ENCODE measurements at places on chromosomes 11 and 22.

GRCh38 chr11:2912498-2912897 is 16.7 kb downstream of the PHLDA2 start:
- no peak for DNase-seq

GRCh38 chr22:33492210-33492651 is 428.0 kb downstream of the LARGE1 start:
- DNase-seq, result peak; percentile 3

DNA sequence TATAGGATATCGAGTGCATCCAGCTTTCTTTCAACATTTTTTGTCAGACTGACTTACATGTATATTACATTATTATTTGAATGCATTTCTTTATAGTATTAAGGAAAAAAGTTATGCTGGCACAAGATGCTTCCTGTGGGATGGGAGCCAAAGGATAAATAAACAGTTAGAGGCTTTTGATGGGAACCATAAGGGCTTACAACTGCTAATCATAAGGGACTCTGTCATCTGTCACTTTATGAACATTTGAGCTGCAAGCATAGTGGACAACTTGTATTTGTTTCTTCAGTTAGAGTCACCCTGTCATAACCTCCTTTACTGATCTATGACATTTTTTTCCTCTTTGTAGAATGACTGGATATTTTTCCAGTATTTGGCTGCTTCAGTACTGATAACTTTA is 132.4 kb upstream of the CHORDC1 start:
- DNase-seq, result no peak

- DNase-seq, result no peak
Measured at GRCh38 chr22:46678785-46679700, 58.9 kb downstream of the GRAMD4 start.

- no peak for DNase-seq
Measured at GRCh38 chr22:38864361-38865191, 7.4 kb downstream of the CBX6 start.

DNA sequence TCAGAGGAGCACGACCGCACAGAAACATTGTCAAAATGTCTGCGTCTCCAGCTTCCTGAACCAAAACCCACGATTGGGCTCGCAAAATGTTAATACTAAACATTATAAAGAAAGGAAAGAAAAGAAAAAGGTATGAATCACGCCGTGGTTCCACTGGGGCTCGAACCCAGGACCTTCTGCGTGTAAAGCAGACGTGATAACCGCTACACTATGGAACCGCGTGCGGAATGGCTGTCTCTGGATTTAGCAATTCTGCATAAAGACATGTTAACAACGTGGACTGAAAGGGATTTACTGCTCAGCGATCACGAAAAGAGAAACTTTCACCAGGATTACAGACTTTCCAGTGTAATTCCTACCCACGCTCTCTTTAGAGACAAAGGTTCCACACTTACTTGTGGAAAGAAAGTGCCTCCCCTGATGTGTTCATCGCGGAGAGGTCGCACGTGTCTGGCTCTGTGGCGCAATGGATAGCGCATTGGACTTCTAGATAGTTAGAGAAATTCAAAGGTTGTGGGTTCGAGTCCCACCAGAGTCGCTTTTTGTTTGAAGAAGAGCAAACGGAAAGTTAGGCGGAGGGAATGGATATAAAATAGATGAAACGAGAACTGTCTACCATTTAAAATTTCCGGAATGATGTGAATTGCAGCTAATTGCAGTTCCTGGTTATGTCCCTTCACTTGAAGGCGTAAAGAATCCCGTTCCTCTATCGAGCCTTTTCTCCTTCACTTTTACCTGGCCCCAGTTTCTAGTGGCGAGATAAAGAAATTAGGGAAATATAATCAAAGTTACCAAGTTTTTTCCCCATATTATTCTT is 39.7 kb downstream of the OR4D9 start:
- peak; percentile 74 for DNase-seq

- DNase-seq, result no peak
Measured at GRCh38 chr11:3186166-3186953, 21.2 kb upstream of the OSBPL5 start.

GRCh38 chr22:20130731-20131596 is 640 bp upstream of the ZDHHC8 start:
- peak; percentile 68 for DNase-seq

GRCh38 chr11:121699801-121700200 is 247.0 kb upstream of the SORL1-AS1 start:
- no peak for DNase-seq

DNA sequence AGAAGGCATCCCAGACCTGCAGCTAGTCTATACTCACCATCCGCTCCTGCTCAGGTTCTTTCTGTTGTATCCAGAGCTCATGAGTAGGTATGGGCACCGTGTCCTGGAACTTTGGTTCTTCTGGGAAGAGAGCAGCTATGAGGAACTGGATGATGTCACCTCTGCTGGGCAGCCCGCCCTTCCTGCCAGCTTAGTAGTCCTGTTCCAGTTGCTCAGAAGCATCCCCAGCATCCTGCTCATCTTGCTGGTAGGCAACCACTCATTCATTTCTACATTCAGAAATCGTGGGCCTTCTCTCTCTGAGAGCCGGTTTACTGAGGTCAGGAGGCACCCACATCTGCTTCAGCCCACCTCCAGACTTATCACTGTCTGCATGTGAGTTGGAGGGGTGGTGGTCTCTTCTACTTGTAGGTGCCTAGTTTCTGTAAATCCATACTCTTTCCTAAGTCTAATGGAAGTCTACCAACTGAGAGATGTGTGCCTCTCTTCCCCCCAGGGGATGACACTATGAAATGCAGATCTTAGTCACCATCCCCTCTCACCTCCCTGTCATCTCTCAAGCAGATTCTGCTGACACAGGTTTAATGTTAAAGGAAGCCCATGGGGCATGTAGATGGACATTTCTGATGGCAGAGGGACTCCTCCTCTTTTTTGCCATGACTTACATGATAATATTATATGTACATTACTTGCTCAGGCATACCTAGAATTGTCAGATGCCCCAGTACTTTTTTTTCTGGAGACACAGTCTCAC is 29.6 kb upstream of the CCDC134 start:
- no peak for DNase-seq

GRCh38 chr11:57406337-57406904 is 16.0 kb upstream of the PRG2 start:
- DNase-seq, result no peak

DNA sequence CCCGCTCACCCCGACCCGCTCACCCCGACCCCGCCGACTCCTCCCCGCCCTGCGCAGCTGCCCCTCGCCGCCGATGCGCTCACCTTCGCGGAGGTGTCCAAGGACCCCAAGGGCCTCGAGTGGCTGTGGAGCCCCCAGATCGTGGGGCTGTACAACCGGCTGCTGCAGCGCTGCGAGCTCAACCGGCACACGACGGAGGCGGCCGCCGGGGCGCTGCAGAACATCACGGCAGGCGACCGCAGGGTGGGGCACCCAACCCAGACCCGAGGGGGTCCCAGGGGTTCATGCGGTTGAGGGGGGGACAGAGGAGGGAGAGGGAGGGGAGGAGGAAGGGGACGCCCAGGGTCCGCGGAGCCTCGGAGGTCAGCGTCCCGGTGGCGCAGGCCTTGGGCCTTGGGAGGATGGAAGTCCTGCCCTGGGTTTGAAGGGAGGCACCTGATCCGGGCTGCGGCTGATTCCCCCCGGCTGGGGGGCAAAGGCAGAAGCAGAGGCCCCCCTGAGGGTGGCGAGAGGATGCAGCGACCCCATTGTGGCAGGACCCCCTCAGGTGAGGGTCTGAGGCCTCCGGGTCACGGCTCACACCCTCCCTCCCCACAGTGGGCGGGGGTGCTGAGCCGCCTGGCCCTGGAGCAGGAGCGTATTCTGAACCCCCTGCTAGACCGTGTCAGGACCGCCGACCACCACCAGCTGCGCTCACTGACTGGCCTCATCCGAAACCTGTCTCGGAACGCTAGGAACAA is 9.2 kb downstream of the PKP3 start:
- no peak for DNase-seq

- DNase-seq, result peak; percentile 70
Measured at GRCh38 chr22:20418211-20418788, 19.3 kb downstream of the SCARF2 start.

Measured in stimulated activated naive CD4-positive, alpha-beta T cell (primary cell).